ENCODE measurements at places on chromosomes 1 and 21.

GRCh38 chr1:81834268-81834667 lies 33.5 kb downstream of the ADGRL2 start:
- no peak for DNase-seq

DNA sequence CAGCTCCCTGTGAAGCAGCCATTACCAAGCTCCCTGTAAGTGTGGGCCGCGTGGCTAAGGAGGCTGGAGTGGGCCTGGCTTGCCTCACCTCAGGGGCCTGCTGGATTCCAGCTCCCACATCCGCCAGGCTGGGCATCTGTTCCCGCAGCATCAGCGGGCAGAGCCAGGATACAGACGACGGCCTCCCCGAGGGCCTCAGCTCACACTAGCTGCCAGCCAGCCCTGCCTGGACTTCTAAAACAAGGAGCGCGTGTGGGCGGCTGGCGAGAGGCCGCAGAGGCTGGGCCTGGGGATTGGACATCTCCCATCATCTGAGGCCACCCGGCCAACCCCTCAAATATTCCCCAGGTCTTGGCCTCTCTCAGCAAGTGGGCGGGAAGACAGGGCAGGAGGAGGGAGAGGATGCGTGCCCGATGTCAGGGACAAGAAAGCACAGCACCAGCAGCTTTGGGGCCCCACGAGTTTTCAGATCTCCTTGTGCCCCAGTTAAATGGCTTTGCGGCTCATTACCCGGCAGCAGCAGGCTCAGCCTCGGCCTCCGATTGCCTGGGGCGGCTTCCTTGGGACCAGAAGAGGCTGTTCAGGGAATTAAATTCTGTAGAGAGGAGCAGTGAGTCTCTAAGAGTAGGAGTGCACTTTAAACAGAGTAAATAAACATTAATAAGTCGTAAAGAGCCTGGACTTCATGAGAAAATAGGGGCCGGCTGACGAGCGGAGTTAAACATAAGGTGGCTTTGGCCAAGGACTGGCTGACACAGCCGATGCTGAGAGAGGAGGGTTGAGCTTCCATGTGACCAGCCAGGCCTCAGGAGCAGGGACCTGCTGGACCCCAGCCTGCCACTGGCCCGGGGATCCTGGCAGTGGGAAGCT lies 208.9 kb upstream of the C1orf174 start:
- no peak for DNase-seq

DNA sequence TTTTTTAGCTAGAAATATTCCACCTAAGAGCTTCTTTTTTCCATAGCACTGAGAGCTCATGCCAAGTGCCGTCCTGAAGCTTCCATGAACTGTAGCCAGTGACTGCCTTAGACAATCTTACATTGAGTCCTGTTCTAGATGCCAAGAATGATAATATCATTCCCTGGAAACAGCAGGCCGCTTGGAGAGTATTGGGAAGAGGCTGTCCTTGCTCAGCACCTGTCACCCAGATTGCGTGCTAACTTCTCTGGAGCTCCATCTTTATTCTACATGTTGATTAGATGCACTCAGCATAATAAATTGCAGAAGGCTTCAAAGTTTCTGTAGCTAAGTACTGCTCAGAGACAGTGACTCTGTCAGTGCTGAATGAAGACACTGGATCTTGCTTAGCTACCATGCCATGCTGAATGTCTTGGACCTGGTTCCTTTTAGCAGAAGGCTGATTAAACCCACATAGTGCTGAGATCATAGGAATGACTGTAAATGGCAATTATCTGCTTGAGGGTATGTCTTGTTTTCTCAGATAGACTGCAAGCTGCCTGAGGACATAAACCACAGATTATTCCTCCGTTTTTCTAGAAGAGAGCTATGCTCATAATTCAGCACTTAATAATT lies 83.1 kb upstream of the IRF2BP2 start:
- no peak for DNase-seq

- DNase-seq: no peak
Measured at GRCh38 chr1:232844791-232845190, 39.6 kb downstream of the MAP10 start.

DNA sequence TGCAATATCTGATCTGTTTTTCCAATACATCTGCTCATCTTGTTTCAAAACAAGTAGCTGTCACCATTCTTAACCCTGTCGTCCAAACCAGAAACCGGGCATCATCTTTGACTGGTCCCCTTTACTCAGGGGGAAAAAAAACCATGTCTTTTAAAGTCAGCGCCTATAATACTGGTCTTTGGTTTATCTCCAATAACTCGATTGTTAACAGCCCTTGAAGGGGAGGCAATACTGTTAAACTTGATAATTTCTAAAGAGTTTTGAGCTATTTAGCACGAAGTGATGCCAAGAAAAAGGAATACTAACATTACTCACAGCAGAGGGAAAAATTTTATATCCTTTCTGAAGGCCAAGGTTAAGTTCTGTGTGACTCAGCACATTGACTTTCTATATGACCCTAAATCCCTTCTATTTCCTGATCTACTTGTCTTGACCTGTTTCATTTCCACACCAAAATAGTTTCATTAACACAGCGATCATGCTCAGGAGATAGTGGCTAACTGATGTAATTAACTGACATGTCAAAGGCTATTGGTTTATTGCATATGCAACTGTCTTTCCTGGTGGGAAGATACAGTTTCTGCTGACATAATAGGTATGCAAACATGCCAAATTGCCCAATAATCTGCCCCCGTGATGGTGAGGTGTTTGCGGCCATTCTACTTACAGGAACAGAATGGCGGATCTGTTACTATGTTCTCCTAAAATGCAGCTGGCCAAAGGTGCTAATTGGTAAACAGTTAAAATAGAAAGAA lies 59.1 kb downstream of the NFIA start:
- DNase-seq: no peak

DNA sequence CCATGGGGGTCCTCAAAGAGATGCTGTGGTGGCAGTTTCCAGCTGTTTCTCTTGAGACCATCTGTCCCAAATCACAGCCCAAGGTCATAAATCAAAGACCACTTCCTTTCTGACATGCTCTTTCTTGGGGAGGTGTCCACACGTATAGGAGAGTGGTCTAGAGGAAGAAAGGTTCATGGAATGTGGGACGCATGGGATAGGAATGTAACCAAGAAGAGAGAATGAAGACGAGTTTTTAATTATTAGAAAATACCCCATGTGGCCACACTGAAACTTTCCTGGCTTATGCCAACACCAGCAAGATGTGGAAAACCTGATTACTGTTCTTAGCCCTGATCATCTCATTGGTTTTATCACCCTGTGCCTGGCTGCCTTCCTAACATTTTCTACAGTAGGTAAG lies 124.2 kb upstream of the IFFO2 start:
- DNase-seq: no peak

DNA sequence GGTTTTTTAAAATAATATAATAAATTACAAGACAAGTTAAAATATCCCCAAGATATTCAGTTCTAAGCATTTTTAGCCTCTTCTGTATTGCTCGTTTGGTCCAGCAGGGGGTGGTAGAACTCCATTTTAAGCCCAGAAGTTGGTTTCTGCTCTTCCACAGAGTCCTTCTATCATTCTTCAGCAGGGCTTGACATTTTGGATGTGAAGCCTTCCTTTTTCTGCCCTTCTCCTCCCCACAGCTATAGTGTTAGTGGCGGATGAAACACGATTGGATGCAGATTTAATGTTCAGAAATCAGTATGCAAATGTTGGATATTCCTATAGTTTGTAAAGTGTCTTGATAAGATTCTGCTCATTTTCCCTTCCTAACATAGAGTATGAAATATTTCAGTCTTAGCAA lies 1.4 kb downstream of the NCAM2 start:
- no peak for DNase-seq

DNA sequence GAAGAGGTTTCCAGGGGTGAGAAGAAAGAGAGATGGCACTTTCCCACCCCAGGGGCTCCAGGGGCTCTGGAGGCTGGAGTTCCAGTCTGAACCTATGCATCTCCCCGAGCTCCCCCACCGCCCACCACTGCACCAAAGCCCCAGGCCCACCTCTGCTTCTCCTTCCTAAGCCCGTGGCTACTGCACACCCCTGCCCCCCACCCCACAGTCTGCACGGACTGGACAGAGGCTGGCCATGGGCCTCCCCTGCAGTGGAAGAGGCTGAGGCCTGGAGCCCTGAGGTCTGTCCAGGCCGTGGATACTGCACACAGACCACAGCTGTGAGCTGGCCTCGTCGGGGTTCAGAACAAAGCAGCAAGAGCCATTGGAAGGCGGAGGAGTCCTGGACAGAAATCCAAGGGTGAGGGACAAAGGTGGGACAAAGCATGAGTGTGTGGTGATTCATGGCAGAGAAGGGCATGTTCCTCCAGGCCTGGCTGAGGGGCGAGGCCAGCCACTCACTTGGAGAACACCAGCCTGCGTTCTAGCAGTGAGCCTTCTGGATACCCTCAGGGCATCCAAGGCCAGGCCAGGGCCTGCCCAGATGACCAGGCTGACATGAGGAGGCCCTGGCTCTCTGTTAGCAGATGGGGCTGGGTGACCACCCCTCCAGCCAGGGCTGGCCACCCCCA lies 244.8 kb upstream of the VAMP3 start:
- DNase-seq: no peak

DNA sequence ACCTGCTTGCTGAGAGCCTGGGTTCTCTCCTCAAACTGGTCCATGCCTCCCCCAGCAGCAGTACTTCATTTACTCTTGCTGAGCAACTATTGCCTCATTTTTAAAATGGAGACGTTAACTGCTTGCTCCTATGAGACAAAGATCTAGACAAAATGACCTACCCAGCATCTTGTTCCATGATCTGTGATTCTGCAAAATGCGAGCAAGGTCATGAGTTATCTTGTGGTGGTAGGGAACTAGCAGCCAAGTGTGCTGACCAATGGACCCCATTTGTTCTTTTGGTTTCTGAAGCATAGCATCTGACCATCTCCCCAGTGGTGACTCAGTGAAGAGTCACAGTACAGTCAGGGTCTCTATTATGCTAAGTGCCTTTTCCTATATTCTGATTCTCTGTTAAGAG lies 40.4 kb downstream of the TBX15 start:
- no peak for DNase-seq

DNA sequence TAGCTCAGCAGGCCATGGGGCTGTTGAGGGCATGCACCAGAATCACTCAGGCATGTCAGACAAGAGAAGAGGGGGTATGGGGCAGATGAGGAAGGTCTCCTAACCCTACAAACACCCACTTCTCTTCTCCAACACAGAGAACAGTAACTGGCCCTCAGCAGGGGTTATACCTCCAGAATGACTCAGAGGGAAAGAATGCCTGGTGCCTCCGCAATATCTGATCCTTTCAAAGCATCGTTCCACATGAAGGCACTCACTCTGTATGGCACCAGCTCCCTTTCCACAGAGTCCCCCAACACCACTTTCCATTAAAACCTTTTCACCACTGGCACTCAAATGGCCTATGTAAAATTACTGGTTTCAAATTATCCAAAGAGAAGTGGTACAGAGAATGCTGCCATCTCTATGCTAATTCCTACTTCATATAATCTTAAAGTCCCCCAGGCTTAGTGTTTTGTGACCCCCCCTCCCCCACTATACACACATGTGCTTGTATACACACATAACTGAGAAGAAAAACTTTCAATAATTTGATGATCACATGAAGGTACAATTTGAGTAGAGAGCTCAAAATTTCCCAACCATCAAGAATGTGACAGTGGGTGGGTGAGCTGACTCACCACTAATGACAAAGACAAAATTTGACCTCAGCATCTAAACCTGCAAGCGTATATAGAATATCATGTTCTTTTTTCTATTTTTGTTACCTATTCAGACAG lies 91.5 kb downstream of the SIPA1L2 start:
- DNase-seq: no peak

DNA sequence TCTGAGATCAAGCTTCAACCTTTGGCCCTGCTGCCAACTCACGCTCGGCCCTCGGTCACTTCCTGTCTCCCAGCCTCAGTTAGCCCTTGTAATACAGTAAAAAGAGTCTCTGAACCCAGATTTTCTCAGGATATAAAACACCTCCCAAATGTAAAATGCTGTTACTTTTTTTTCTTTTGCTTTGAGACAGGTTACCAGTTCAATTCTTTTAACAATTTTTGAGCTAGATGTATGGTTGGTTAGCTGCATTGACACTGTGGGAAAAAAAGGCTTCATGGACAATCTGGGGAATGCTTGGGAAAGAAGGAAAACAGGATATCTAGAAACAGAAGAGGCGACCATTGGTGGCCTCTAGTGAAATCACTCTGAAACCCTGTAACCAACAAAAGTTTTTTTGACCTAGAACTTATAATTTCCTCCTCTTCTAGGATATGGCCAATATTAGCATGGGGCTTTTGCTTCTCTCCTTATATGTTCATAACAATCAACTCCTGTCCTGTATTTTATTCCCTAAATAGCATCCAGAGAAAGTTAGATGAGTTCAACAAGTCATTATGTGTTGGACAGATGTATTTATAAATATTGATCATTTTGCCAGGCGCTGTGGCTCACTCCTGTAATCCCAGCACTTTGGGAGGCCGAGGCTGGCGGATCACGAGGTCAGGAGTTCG lies 1.3 kb downstream of the CMPK1 start:
- DNase-seq: no peak

DNA sequence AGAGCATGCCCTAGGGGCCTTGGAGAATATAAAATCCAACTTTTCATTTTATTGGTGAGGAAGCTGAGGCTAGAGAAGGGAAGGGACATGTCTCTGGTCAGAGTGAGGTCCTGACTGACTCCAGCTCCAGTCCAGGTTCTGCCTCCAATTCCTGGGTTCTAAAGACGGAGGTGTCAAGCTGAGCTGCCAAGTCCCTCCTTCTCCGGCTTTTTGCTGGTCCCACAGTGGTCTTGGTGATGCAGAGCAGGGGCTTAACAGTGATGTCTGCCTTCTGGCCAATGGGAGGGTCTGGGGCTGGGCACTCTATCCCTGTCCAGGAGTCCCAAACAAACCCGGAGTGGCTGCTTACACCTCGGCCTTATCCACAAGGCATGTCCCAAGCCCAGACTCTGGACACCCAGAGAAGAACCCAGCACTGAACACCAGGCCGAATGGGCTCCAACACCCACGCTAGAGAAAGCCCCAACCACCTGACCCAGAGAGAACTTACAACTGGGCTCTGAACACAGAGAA lies 104.8 kb downstream of the EBNA1BP2 start:
- DNase-seq: no peak

DNA sequence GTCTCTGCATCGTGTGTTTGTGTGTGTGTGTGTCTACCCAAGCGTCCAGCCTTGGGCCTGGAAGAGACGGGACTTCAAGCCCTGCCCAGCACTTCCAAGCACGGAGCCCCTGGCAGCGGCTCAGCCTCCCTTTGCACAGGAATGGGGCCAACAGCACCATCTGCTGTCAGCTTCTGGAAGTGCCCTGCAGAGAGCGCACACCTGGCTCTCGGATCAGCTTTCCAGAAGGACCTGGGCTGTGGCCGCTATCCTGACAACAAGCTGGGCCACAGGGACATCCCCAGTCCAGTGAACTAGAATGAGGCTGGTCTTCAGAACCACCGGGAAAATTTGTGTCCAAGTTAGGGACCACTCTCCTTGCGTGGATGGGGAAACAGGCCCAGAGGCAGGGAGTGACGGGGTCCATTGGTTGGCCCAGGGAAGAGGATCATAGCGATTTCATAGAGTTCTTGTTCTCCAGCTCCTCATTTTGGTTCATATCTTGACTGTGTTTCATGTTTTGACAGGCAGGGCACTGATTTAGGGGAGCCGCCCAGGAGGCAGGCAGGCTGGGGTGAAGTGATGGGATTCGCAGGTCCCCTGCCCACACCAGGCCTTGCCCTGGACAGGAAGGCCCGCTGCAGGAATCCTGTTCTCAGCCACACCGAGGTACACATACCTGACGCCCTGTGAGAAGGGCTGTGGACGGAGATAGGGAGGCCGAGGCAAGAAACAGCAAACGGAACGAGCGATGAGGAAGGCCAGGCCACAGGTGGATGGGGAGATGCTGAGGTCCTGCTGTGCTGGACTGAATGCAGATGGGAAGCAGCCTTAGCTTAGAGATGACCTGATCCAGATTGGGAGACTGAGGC lies 38.4 kb downstream of the TAS1R2 start:
- DNase-seq: peak; percentile 55
